ENCODE measurements at places on chromosomes 11 and 22. TPM values are rescaled to one million over a fixed set of nuclear protein-coding genes. Genes with fewer than 3 reads are reported as not detected.

GPHA2 gene
- total RNA-seq: not detected

ILK gene
- 101 TPM for total RNA-seq

TMEM86A gene
- total RNA-seq: 5.8 TPM

- H3K4me3 ChIP-seq: no peak overlapping the region
- H3K27me3 ChIP-seq: no peaks in the 10 kb centered on the region
- H3K27ac ChIP-seq: peak overlapping the region; percentile 8
Measured at GRCh38 chr11:62540804-62541701, 5.6 kb downstream of the AHNAK start.

DNA sequence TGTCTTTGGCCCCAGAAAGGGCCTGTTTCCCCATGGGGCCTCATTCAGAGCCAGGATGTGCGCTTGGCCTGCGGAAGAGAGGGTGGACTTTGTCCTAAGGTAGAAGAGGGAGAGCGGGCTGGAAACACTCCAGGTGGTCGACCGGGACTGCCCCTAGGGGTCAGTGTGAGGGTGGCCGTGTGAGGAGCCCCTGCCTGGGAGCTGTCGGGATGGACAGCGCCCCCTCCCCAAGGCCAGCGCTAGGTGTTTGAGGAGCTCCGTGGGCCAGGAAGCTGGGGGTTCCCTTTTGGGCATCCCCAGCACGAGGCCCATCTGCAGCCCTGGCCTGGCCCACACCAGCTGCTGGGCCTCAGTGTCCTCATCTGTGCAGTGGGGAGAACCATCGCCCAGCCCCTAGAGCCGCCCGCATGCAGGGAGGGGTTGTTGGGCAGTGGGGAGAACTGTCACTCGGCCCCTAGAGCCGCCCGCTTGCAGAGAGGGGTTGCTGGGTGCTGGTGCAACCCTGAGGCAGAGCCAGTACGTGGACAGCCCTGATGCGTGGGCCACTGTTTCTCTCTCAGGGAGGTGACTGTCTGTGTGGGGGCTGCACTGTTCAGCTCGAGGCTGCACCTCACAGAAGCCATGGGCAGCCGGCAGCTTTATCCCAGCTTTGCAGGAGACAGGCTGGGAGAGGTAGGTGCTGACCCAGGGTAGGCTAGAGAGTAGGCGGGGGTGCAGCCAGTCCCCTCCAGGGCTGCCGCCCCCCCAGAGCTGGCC is 1319.9 kb downstream of the BRD1 start:
- H3K36me3 ChIP-seq: no peaks in the 10 kb centered on the region
- H3K27me3 ChIP-seq: no peaks in the 10 kb centered on the region
- no peak overlapping the region for H3K4me3 ChIP-seq
- H3K27ac ChIP-seq: no peak overlapping the region
- no peak for DNase-seq
- H3K4me1 ChIP-seq: no peaks in the 10 kb centered on the region

DNA sequence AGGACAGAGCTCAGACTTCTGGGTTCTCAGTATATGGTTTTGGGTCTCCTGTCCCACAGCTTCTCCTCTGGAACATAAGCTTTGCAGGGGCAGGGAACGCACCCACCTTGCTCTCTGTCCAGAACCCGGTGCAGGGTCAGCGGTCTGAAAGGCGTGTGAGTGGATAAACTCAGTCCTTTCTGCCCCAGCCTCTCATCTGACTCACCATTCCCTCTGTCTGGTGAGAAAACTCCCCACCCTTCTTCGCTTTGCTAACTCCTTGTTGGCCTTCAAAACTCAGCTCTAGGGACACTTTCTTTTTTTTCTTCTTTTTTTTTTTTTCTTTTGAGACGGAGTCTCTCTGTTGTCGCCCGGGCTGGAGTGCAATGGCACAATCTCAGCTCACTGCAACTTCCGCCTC is 68.9 kb upstream of the NUP50 start:
- no peak overlapping the region for H3K4me3 ChIP-seq
- H3K4me1 ChIP-seq: no peaks in the 10 kb centered on the region
- no peak for DNase-seq
- H3K27ac ChIP-seq: no peak overlapping the region

GRCh38 chr11:134533511-134533910 is 121.5 kb upstream of the B3GAT1 start:
- no peak overlapping the region for H3K27ac ChIP-seq
- H3K36me3 ChIP-seq: no peaks in the 10 kb centered on the region
- H3K4me1 ChIP-seq: peaks cover 9% of the 10 kb centered on the region
- H3K4me3 ChIP-seq: no peak overlapping the region
- no peaks in the 10 kb centered on the region for H3K27me3 ChIP-seq
- no peak for DNase-seq

GRCh38 chr11:123504401-123504800 is 74.3 kb downstream of the GRAMD1B start:
- DNase-seq: no peak
- H3K4me1 ChIP-seq: peaks cover 8% of the 10 kb centered on the region
- H3K27me3 ChIP-seq: no peaks in the 10 kb centered on the region
- no peak overlapping the region for H3K4me3 ChIP-seq

DNA sequence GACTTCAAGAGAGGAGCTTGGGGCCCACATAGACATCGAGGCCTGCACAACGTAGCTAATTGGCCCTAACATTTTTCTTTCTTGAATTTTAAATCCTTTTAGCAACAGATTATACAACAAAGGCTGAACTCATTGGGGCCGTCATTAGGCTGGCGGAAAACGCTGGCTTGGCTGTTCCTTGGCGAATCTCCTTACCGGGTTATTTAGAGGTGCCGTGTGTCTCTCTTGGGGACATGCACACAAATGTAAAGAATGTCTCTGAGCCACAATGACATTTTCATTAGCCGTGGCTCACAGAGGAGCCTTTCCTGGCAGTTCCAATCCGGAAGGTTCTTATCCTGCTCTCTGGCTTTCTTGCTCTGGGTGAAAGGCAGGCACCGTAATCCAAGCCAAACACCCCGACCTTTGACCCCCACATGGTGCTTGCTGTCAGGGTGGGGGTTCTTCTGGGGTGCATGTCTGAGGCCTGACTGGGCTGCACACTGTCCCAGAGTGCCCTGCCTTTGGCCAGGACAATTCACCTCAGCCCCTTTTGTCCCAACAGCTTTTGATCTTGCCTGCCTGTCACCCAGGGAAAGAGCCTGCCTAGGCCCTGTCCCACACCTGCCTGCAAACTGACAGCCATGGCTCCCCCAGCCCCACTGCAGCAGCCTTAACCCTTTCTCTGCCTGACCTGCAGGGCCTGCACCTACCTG is 9.2 kb upstream of the FGF3 start:
- H3K4me3 ChIP-seq: no peak overlapping the region
- H3K4me1 ChIP-seq: no peaks in the 10 kb centered on the region
- H3K36me3 ChIP-seq: no peaks in the 10 kb centered on the region
- no peak for DNase-seq
- no peaks in the 10 kb centered on the region for H3K27me3 ChIP-seq
- H3K27ac ChIP-seq: no peak overlapping the region

GRCh38 chr11:2593393-2593950 is 106.3 kb downstream of the KCNQ1OT1 start:
- no peaks in the 10 kb centered on the region for H3K27me3 ChIP-seq
- peak; percentile 1 for DNase-seq
- H3K27ac ChIP-seq: no peak overlapping the region

Data from thyroid gland (tissue), 4 donors.